ENCODE measurements at places on chromosomes 7 and 10.
A peak's percentile ranks its signal among the peaks of the same experiment; 100 is the strongest.

- DNase-seq: no peak
Observed at GRCh38 chr10:128776673-128777252, 650.5 kb upstream of the MKI67 start.

GRCh38 chr7:129376076-129376777 is 58.0 kb upstream of the STRIP2 start:
- peak; percentile 19 for DNase-seq

- no peak for DNase-seq
Observed at GRCh38 chr10:28113202-28113601, 114.3 kb upstream of the ODAD2 start.

DNA sequence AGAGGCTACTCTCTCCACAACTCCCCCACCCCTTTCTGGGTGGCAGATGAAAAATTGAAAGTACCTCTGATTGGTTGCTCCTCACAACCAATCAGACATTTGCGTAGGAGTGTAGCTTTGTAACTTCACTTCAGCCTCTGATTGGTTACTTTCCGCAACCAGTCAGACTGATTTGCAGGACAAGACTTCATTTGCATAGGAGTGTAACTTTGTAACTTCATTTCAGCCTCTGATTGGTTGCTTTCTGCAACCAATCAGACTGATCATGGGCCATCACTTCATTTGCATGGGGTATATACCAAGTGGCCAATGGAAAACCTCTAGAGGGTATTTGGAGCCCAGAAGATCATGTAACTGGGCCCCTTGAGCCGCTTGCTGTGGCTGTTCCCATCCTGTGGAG is 25.6 kb downstream of the CDNF start:
- no peak for DNase-seq

- DNase-seq: no peak
Observed at GRCh38 chr10:52030051-52030790, 283.9 kb upstream of the DKK1 start.

DNA sequence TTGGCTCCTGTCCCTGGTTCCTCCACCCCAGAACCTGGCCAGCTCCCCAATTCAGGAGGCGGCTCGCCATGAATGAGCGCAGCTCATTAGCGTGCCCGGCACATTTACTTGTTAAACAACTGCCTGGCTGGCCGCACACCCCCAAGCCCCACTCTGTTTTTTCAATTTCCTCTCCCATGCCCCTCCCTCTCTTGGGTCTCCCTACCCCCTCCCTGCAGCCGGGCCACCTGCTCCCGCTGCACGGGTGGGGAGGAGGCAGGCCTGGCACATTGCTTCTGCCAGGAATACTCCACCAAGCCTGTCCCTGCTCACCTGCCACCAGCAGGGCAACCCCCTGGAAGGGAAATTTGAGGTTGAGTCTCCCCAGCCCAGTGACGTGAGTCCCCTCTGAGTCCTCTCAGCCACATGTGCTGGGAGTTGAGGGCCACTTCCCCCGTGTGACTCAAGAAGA is 2.5 kb upstream of the SLIT1 start:
- no peak for DNase-seq

DNA sequence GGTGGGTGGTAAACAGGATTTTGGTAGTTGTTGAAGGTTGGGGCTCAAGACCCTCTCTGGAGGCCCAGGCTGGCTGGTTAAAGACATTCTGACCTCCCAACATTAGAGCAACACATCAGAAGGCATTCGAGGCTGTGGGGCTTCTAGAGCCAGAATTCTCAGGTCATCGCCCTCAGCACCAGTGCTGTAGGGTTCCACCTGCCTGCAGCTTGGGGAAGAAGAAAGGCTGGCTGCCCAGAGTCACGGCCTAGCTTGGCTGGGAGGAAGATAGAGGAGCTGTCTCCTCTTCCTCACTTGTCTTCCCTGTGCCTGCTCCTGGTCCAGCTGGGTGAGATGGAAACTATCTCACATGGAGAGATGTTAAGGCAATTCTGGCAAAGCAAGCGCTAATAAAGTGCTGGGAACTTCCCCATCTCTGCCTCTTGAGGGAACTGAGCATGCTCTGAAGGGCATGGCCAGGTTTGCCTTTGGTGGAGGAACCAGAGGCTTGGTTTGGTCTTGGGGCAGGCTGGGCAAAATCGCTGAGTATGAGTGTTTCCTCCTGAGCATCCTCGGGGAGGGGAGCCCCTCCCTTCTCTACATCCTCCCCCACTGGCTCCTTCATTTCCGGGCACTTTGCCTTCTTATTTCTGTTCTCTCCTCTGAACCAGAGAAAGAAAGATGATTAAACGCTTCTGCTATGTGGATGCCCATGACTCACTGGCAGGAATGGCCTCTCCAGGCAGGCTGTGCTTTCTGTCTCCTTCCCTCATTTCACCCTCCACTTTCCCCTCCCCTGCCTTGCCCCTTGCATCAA is 509.0 kb upstream of the PODXL start:
- DNase-seq: no peak

DNA sequence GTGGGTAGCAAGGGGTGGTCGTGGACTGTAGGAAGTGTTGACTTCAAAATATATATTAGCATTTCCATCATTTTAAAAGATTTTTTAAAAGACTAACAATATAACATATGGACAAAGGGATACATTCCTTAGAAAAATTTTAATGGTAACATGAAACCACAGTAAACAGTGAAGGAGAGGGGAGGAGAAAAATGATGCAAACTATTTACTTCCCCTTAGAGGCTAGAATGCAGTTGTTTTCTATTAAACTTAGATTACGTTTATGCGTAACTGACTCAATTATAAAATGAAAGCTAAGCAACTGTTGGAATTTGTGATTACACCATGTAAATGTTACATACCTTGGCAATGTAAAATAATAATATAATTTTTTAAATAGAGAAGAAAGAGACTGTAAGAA is 41.3 kb downstream of the CALD1 start:
- DNase-seq: no peak

- no peak for DNase-seq
Observed at GRCh38 chr10:23405540-23405939, 33.3 kb upstream of the OTUD1 start.

DNA sequence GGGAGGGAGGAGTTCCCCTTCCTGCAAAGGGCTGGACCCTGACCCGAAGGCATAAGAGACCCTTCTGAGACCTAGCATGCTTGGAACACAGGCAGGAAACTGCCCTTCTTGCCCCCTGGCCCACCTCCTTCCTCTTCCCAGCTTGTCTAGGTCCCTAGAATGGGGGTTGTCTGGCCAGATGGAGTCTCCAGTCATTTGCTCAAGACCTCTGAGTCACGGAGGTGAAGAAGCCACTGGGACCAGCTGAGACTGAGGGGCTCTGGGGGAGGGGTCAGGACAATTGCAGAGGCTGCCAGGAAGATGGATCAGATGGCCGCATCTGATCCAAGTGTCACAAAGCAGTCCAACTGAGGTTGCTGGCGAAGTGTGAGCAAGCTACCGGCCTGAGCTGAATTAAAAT is 46.2 kb downstream of the COL13A1 start:
- no peak for DNase-seq

- no peak for DNase-seq
Observed at GRCh38 chr7:155219947-155220769, 77.5 kb upstream of the INSIG1 start.

DNA sequence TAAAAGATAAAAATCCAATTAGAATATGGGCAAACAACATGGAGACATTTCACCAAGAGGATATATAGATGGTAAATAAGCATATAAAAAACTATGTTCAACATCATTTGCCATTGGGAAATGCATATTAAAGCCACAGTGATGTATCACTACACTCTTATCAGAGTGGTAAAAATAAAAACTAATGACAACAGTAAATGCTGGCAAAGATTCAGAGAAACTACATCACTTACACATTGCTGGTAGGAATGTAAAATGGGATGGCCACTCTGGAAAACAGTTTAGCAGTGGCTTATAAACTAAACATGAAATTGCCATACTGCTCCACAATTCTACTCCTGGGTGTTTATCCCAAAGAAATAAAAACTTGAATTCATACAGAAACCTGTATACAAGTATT is 59.2 kb downstream of the CROT start:
- DNase-seq: no peak

GRCh38 chr10:130854151-130854550 is 457.4 kb downstream of the TCERG1L start:
- no peak for DNase-seq

DNA sequence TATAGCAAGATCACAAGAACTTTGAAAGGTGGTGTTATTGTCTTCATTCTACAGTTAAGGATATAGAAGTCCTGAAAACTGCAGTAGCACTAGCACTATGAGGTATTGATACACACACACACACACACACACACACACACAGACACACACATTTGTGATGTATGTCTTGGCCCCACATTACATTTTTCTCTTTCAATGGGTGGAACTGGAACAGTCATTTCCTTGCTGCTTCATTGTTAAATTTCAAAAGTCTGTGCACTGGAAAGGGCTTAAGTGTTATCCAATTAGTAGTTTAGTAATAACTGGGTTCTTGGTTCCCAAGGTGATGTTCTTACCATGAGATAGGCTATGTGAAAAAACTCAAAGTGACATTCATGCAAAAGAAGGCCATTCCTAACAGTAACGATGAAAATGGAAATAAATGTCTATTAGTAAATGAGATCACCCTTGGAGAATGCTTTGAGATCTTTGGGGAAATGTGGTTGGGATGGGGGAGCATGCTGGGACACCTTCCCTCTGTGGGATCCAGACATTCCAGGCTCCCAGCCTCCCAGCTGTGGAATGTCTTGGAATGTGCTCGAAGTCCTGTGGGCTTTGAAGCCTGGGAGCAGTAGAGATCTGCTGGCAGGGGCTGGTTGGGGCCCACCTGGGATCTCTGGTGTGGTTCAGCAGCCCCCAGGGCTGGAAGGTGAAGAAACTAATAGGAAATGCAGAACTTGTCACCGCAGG is 37.4 kb upstream of the CALD1 start:
- no peak for DNase-seq

- DNase-seq: no peak
Observed at GRCh38 chr7:144487901-144488300, 84.4 kb upstream of the NOBOX start.

DNA sequence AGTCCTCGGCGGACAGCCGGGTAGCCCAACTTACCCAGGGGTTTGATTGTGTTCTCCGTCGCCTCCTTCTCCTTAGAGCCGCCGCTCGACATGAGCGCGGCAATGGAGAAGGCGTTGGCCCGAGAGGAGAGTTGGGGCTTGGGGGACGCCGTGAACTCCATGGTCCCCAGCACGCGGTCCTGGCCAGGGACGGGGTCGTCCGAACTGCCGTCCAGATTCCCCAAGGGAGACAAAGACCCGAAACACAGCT is 515 bp downstream of the TBX20 start:
- no peak for DNase-seq

GRCh38 chr10:102775935-102776669 is 32.4 kb downstream of the WBP1L start:
- no peak for DNase-seq

DNA sequence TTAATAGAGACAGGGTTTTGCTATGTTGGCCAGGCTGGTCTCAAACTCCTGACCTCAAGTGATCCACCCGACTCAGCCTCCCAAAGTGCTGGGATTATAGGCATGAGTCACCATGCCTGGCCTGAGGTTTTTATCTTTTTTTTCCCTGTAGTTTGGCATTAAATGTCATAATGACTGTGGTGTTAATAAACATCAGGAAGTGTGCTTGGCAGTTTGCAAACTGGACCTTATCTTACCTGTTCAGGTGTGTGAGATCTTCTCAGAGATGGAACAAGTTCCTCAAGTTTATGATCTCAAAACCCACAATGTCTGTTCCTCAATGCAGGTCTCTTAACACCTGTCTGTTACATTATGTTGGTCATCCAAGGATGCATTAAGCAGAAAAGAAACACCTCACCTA is 80.0 kb downstream of the ARID5B start:
- no peak for DNase-seq

DNA sequence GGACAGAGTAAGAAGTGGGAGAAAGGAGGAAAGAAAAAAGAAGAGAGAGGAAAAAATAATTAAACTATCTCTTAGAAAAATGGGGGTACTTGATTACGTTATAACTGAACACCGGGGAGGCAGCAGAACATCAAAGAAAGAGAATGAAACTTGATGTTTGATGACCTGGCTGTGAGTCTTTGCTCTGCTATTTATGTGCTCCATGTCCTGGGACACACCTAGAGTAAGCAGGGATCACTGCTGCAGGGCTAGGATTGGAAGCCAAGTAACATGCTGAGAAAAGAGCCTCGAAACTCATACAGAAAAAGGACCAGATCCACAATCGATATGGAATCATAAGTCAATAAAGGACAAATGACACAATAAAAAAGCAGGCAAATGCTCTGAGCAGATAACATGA is 56.7 kb upstream of the COL13A1 start:
- DNase-seq: no peak

- no peak for DNase-seq
Observed at GRCh38 chr10:7040681-7041080, 370.2 kb downstream of the SFMBT2 start.

DNA sequence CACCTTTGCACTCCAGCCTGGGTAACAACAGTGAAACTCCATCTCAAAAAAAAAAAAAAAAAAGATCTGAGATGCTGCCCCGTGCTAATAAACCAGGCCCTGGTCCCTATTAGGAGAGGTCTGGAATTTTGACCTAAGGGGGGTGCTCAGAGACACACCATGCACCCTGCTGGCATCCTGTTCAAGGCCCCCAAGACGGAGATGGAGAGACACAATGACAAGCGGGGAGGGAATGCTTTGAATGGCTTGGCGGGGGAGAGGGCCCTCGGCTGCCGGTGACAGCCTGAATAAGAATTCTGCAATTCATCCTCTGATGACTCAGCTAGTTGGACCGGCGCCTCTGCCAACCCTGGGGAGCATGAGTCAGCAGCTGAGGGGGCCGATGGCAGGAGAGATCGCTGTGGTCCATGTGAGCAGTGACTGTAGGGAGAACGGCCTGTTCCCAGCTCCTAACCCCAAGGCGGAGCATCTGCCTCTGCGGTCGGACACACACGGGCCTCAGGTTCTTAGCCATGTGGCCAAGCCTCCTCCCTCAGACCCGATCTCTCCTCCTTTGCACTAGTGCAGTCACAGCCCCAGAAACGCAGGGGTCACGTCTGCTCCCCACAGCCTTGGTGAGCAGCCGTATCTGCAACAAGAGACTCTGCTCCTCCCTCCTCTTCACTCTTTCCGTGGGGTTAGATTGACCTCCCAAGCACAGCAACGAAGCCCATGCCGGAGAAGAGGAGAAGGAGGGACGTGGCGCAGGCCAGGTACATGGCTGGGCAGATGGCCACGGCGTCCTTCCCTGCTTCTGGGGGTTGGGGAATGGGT is 14.9 kb downstream of the TRIM56 start:
- peak; percentile 86 for DNase-seq

Data from DMS 273 treated with DMSO at 0.1 percent for 48 hours (cell line).